K562 (cell line): ENCODE measurements at places on chromosomes 4 and X.
A peak's percentile ranks its signal among the peaks of the same experiment; 100 is the strongest.

- DNase-seq: no peak
Observed at GRCh38 chr4:74267998-74268606, 40.2 kb upstream of the EPGN start.

- DNase-seq: no peak
Observed at GRCh38 chr4:8910100-8910821, 38.6 kb upstream of the HMX1 start.

DNA sequence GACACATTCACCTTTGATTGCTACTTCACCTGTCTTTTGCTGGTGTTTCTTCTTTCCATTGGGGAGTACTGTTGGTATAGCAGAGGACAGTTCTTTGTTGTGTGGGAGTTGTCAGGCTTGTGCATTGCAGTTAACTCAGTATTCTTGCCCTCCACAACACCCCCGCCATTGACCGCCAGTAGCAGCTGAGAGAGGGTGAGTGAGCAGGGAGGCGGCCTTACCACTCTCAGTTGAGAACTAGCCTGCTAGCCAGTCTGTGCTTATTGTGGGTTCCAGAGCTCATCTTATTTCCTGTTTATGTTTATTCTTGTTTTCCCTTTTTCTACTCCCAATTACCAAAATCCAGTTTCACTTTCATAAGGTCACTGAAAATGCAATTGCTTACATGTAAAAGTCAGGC, 52.2 kb downstream of the STIM2 start:
- peak; percentile 46 for DNase-seq

- no peak for DNase-seq
Observed at GRCh38 chr4:127143460-127144195, 489.1 kb upstream of the INTU start.

- DNase-seq: no peak
Observed at GRCh38 chrX:148672517-148672916, 172.1 kb downstream of the AFF2 start.

- no peak for DNase-seq
Observed at GRCh38 chrX:96707804-96708203, 23.2 kb downstream of the DIAPH2 start.

- DNase-seq: no peak
Observed at GRCh38 chrX:46649421-46650260, 76.1 kb downstream of the CHST7 start.

GRCh38 chr4:76306882-76307659, 538 bp downstream of the STBD1 start:
- DNase-seq: no peak

GRCh38 chr4:69617083-69617694, 22.3 kb downstream of the UGT2A2 start:
- peak; percentile 1 for DNase-seq

GRCh38 chrX:125826080-125826479, 340.0 kb downstream of the DCAF12L2 start:
- DNase-seq: no peak

DNA sequence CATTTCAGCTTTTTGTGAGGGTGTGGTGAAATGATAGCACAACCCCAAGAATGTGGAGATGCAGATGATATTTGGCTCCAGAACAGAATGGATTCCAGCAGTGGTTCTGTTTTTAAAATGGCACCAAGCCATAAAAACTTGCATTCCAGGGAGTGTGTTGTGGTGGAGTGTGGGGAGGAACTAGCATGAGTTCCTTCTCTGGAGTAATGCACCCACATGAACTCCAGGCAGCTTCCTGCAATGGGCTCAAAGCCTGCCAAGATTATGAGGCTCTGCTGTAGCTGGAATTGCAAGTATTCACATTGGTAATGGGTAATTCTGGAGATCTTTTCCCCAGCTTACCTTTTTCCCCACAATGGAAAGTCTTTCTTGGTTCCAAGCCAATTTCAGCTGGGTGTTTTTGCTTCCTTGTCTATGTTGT, 161.4 kb downstream of the RAB28 start:
- DNase-seq: no peak

DNA sequence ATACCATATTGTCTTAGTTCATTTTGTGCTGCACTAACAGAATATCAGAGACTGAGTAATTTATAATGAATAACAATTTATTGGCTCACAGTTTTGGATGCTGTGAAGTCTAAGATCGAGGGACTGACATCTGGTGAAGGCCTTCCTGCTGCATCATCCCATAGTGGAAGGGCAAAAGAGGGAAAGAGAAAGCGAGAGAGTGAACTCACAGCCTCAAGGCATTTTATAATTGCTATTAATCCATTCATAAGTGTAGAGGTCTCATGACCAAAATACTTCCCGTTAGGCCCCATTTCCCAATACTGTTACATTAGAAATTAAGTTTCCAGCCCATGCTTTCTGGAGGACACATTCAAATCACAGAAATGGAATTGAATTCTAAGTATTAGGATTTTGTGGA, 554.4 kb downstream of the TRAM1L1 start:
- no peak for DNase-seq

DNA sequence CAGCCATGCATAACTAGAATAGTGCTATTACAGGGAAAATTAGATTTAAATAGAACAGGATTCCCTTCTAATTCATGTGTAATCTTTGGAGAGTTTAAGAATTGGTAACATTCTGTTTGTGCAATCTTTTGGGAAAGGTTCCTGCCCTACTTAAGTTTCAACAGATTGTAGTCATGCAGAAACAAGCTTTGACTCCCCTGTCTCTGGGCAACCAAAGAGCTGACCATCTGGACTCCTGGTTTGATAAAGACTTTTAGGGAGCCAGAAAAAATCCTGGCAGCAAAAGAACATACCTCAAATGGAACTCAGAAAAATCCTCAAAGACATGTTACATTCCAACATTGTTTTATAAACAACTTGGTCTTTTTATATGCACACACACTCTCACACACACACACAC, 191.1 kb upstream of the NEIL3 start:
- no peak for DNase-seq

GRCh38 chr4:38884254-38884653, 16.6 kb downstream of the FAM114A1 start:
- DNase-seq: no peak

DNA sequence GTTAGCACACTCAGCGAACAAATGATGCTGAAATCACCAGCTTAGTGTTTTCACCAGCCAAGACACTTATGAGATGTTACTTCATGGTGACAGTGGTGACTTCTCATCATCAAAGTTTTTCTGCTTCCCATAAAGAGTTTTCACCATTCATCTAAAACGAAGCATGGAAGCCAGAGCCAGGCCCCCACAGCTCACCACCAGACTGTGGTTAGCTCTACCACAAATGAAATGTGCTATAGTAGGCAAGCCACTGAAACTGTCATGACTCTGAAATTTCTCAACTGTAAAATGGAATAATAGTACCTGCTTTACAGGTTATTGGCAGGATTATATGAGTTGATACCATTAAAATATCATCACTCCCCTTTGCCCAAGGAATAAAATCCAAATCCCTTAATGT, 56.4 kb upstream of the HHIP start:
- no peak for DNase-seq

DNA sequence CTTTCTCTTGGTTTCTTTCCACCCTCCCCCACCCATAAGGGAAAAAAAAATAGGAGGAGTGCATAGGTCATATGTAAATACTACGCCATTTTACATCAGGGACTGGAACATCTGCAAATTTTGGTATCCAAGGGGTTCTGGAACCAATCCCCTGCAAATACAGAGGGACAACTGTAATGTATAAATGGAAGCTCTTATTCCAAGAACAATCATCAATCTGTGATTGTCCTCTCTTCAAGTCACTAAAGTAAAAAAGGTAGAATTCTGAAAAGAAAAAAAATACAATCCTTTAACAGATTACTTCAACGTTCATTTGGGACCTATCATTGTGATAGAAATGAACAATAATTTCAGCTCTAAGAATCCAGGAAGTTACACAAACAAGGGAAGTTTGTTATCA, 13.6 kb downstream of the PPA2 start:
- no peak for DNase-seq

DNA sequence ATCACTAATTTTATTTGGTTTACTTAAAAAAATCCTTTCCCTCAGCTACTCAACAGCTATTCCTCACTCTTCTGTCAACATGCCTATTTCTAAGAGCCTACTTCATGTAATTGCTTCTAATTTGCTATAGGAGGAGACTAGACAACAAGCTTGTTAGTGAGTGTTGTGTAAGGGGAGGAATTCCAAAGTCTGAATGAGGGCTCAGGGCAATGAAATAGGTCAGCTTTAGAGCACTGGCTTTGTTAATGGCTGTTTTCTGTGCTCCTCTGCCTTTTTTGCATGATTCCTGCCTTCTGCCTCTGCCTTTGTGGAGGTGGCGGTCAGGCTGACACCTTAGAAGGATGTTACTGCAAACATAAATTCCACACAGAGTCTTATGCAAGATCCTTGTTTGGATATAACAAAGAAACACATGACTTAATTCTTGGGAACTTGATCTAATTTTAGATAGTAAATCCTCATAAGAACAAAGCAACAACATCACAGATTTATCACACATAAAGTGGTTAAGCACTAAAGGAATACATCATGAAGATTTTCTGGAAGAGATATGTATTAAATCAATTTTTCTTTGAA, 15.0 kb upstream of the PAGE1 start:
- no peak for DNase-seq

GRCh38 chr4:7156328-7156727, 36.0 kb upstream of the SORCS2 start:
- DNase-seq: no peak

- peak; percentile 68 for DNase-seq
Observed at GRCh38 chr4:108619372-108620100, 840 bp upstream of the RPL34 start.

DNA sequence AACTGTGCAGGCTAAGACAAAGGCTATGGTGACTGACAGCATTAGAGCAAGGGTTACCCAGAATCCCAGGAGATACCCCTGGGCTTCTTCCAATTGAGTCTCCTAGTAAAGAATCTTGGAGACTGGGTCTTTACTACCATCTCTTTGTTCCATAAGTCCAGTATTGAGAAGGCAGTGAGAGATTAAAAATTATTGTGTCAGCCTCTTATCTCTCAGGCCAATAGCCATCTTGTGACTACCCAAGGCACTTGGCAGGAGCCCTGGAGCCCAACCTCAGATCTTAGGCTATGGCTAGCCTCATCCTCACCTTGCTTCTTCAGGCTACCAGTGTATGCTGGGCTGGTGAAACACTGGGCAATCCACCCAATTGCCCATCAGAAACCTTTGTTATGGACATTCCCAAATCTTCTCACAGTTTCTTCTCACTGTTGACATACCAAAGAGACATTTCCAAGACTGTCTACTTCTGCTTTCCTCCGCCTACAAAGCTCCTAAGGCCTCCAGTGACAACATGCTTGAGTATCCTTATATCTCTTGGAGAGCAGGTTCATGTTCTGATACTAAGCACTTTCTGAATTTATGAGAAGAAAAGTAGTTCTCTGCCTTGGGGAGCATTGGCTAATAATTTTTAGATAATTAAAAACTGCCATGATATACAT, 76.3 kb upstream of the STIM2 start:
- peak; percentile 25 for DNase-seq

DNA sequence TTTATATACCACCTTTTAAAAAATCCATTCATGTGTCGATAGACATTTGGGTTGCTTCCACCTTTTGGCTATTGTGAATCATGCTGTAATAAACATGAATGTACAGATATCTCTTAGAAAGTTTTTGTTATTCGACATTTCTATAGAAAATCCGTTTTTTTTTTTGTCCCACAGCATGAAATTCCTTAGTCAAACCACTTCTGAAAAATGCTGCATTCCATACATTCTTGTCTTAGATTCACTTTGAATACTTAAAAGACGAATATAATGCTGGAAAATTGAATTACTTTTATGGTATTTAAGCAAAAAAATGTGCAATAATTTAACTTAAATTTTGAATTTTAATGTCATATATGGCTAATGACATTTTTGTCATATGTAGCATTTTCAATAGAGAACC, 1345.5 kb downstream of the TECRL start:
- DNase-seq: no peak

DNA sequence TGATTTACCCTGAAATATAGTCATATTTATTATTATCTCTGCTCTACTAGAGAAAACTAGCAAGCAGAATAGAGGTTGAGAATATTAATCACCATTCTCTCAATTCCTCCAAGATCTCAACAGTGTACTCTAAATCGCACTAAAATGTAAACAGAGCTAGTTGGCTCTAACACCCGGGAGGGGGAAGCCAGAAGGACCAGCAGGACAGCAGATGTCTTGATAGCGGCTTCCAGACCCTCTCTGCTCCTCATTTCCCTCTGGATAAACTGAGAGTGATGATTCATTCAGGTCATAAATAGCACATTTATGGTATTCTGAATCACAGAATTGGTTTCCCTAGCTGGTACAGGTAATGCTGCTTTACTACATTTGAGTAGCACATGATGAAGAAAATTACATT, 82.5 kb downstream of the TBC1D9 start:
- no peak for DNase-seq

GRCh38 chrX:34426334-34426733, 230.8 kb downstream of the TMEM47 start:
- no peak for DNase-seq

DNA sequence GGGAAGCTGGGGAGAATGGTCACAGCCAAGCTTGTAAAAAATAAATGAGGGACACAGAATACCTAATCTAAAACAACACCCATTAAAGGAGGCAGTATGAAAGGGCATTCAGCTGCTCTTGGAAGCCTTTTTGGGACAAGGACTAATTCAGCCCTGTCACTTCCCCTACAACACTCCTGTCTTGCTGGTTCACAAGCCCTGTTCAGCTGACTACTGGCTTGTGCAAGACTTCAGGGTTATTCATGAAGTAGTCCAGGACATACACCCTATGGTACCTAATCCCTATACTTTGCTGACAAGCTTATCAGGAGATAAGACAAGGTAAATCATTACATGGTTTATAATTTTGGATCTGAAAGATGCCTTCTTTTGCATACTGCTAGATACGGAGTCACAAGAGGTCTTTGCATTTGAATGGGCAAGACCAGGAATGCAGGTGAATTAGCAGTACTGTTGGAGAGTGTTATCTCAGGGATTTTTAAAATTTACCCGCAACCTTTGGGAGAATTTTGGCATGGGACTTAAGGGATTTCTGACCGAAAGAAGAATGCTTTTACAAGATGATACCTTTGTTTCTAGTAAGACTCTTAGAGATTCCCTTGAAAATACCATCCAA, 103.2 kb upstream of the LANCL3 start:
- no peak for DNase-seq

DNA sequence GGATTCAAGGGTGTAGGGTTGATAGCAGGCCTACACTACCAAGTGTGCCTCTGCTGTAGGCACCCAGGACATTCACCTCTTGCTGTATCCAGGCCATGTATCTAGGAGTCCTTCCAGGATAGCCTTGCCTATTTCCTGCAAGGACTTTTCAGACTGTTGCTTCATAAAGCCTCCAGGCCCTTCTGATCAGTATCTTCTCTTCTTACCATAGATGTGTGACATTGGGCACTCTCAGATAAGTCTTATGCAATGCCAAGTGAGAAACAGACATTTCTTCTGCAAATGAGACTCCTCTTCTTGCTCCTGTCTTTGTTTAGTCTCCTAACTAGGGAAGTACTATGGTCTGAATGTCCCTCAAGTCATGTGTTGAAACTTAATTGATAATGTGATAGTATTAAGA, 386.8 kb downstream of the ANKRD50 start:
- DNase-seq: no peak
